ENCODE measurements at places on chromosomes 6 and 20.

DNA sequence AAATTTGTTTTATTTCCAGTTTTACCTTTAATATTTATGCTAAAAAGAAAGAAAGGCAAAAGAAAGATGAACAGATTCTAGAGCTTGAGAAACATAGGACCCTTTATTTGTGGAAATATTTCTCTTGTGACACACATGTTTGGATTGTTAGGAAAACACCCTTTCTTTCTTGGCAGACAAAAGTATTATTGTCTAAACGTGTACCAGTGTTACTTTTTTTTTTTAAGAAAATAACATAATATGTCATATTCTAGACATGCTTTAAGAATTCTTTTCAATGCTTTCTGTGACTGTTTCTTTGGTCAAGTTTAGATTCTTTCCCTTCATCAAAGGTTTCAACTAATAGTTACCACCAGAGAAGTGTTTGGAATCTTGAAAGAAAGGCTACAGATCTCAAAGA is 183.4 kb upstream of the CNR1 start:
- DNase-seq, result no peak

- no peak for DNase-seq
Measured at GRCh38 chr6:111600588-111601445, 4.9 kb downstream of the TRAF3IP2 start.

DNA sequence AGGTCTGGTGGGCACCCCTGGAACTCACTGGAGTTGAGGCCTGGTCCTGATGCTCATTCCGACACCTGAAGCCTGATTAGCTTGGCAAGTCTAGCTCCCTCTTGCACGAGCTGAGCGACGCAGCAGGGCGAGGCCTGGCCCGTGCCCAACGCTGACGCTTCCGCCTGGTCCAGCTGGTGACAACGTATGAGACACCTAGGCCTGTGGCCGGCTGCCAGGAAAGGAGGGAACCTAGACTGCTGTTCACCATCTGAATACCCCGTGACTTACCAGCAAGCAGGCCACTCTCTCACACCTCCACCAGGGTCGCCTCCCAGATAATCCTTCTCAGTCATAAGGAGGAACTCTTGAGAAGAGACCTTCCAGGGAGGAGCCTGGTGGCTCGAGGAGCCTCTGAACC is 24.5 kb downstream of the YTHDF1 start:
- DNase-seq, result no peak

DNA sequence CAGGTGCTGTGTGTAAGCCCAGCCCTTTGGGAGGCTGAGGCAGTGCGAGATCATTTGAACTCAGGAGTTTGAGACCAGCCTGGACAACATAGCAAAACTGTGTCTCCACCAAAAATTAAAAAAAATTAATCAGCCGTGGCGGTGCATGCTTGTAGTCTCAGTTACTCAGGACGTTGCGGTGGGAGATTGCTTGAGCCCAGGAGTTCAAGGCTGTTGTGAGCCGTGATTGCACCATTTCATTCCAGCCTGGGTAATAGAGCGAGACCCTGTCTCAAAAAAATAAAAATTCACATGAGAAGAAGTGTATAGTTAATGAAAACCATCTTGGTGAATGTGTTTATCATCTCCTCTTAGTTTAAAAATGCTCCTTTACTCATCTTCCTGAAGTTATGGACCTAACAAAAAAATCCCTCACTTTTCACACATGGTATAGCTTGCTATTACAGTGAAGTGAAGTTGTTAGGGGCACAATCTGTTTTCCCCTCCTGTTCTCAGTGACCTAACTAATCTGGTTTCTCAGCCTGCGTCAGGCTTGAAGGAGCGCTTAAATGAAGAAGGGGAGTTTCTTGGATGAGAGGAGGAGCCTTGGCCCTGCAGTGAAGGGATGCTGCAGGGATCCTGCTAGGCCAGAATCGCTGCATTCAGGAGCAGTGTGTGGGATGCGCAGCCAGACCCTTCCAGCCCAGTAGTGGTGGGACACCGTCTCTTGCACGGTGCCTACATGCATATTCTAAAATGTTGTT is 45.3 kb downstream of the JARID2 start:
- DNase-seq, result no peak

Measured in femur (tissue), 1 donor.